Left ventricle myocardium inferior (tissue), 1 donor: ENCODE measurements at places on chromosomes 3 and 15. TPM values are rescaled to one million over a fixed set of nuclear protein-coding genes. Genes with fewer than 3 reads are reported as not detected.

Gene ITIH3
- total RNA-seq = 0.55 TPM

Gene NR1I2
- not detected for total RNA-seq

- H3K4me1 ChIP-seq = peaks cover 14% of the 10 kb centered on the region
- no peak overlapping the region for H3K4me3 ChIP-seq
- DNase-seq = no peak
- no peaks in the 10 kb centered on the region for H3K36me3 ChIP-seq
- no peaks in the 10 kb centered on the region for H3K27me3 ChIP-seq
Measured at GRCh38 chr3:141335531-141336061, 32.7 kb upstream of the ZBTB38 start.

GRCh38 chr3:30428251-30428650 lies 178.2 kb upstream of the TGFBR2 start:
- DNase-seq = no peak
- H3K4me3 ChIP-seq = no peak overlapping the region
- H3K4me1 ChIP-seq = peaks cover 24% of the 10 kb centered on the region
- H3K36me3 ChIP-seq = no peaks in the 10 kb centered on the region

- H3K27me3 ChIP-seq = no peaks in the 10 kb centered on the region
- H3K27ac ChIP-seq = no peak overlapping the region
- H3K4me3 ChIP-seq = no peak overlapping the region
Measured at GRCh38 chr3:181009225-181009624, 19.7 kb upstream of the DNAJC19 start.
